T-helper 2 cell treated with Interferon-gamma antibody and Interleukin-4, amounts not matched to agents 100 ng/mL and 5 ng/mL, for 36 hours (primary cell): ENCODE measurements at places on chromosomes 1 and 21. TPM values are rescaled to one million over a fixed set of nuclear protein-coding genes. Genes with fewer than 3 reads are reported as not detected.

NBPF8 gene
- total RNA-seq: 24.6 and 26.9 TPM in 2 replicates

DNAH14 gene
- total RNA-seq: 0.52 and 1.6 TPM in 2 replicates

OR2T35 gene
- total RNA-seq: not detected in 2 replicates

PTPN7 gene
- 303 and 306 TPM in 2 replicates for total RNA-seq

SYNC gene
- total RNA-seq: not detected in 2 replicates

LAPTM5 gene
- total RNA-seq: 371 and 381 TPM in 2 replicates

DISP3 gene
- total RNA-seq: 0.34 and 0.50 TPM in 2 replicates

ACBD3 gene
- total RNA-seq: 24.5 and 24.9 TPM in 2 replicates

MYCL gene
- 0.05 and 0.11 TPM in 2 replicates for total RNA-seq
